ENCODE measurements at places on chromosomes 3 and 15. TPM values are rescaled to one million over a fixed set of nuclear protein-coding genes. Genes with fewer than 3 reads are reported as not detected.

GRCh38 chr3:160556141-160556540, 9.2 kb downstream of the KPNA4 start:
- DNase-seq: no peak

DNA sequence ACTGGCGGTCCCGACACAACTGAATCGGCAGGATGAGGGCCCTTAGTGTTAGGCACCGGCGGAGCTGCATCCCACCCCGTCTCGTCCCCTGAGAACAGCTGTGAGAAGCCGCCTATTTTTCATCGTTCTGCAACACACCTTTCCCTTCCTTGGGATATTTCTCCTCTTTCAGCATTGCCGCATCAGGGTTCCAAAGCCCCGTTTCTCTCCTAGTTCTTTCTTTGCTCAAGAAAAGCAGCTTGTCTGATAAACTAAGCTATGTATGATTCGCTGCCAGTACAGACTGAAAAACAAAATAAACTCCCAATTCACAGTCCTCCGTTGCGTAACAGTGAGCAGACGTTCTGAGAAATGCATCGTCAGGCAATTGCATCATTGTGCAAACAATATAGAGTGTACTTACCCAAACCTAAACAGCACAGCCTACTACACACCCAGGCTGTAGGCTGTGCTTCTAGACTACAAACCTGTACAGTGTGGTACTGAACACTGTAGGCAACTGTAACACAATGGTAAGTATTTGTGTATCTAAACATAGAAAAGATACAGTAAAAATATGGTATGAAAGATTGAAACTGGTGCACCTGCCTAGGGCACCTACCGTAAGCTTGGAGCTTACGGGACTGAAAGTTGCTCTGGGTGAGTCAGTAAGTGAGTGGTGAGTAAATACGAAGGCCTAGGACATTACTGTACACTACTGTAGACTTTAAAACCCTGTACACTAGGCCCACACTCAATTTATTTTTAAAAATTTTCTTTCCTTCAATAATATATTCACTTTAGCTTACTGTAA, 8.9 kb upstream of the ADAMTS17 start:
- DNase-seq: no peak

GRCh38 chr3:36957862-36958686, 13.2 kb upstream of the TRANK1 start:
- DNase-seq: peak; percentile 58

- DNase-seq: no peak
These were observed 110.2 kb upstream of the PRTG start for GRCh38 chr15:55853134-55853533.

The TRPM7 gene
- 31.2 TPM for polyA plus RNA-seq

DNA sequence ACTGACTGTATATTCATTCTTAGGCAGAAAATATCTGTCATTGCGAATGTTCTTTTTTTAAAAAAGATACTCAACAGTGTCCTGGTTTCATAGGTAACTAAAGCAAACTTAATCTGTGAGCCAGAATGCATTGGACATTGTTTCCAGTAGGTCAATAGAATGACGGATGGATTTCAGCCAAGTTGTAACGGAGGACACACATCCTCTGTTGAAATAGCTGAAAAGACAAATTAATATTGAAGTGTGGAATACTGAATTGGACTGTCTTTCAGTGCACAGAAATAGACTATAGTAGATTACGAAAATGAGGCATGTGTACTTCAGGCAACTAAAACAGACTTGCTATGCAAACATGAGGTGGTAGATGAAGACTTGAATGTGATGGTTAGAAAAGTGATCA, 461.6 kb downstream of the WDR72 start:
- no peak for DNase-seq

DNA sequence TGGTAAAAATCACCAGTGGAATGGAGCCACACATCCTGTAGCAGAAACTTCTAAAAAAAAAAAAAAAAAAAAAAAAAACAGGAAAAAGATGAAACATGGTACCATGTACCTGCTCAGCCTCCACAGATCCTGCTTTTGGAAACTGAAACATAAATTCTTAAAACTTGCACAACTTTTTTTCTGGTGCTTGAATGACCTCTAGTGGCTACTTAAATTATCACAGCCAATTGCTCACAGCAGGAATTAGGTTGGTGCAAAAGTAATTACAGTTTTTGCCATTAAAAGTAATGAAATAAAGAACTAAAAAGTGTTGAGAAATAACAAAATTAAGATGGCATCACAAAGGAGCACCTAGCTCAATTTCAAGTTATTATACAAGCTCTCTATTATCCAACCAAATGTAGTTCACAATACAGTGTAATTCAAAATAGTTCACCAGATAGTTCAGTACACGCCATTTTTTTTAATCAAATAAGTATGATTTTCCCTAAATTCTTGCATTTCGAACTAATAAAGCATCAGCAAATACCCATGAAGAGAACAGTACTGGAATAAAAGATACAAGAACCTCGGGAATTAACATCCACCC, 80.6 kb downstream of the ULK4 start:
- DNase-seq: no peak

GRCh38 chr3:65449841-65450428, 588.8 kb downstream of the MAGI1 start:
- DNase-seq: no peak

GRCh38 chr15:98610991-98611390, 37.3 kb upstream of the IGF1R start:
- DNase-seq: no peak

The C3orf22 gene
- polyA plus RNA-seq: not detected

GRCh38 chr3:58635371-58636285, 30.9 kb downstream of the FAM3D start:
- no peak for DNase-seq

The MST1 gene
- 6.5 TPM for polyA plus RNA-seq

DNA sequence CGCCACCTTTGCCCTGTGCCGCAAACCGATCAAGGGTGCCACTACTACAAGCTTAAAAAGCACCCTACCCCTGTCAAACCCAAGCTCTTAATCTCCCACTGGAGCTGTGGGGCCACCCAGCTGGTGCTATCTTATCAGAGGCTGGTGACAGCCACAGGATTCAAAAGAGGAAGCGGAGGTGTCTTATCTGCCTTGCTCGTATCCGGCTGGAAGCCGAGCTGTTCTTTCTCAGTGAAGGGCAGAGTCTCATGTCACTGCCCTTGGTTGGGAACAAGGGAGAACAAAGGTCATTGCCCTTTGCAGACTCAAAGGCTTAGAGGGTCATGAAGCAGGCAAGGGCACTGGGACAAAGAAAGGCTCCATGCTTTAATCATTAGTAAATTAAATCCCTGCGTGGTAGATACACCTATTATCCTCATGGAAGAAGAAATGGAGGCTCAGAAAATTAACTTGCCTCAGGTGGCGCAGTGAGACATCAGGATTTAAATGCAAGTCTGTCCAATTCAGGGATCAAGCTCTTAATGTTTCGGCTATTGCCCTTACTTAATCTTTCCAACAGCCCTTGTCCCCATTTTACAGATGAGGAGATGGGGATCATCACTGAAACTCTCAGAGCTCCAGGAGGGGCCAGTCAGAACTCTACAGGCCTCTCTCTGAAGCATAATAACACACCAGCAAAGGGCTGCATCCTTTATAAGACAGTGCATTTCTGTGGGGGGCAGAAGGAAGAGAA, 360.0 kb upstream of the PROK2 start:
- DNase-seq: no peak

The PODXL2 gene
- 1.5 TPM for polyA plus RNA-seq

The SLITRK3 gene
- polyA plus RNA-seq: not detected

The CSTA gene
- polyA plus RNA-seq: 1.0 TPM

The TIMP4 gene
- 3.6 TPM for polyA plus RNA-seq

DNA sequence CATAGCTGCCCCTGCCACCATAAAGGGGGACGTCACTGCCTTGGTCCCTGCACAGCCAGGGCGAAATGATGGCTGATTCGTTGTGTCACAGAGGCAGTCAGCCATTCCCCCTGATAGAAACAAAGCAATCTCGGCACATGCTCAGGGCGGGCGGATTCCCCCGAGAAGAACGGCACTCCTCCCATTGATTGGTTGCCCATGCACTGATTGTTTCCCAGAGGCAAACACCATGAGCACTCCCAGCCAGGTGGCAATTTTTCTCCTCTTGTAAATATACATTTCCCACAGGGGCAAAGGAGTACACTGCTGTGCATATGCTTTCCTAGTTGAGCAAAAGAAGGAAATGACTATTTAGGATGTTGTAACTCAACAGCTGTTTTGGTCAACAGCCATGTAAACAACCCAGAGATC, 56.5 kb downstream of the KY start:
- DNase-seq: no peak

DNA sequence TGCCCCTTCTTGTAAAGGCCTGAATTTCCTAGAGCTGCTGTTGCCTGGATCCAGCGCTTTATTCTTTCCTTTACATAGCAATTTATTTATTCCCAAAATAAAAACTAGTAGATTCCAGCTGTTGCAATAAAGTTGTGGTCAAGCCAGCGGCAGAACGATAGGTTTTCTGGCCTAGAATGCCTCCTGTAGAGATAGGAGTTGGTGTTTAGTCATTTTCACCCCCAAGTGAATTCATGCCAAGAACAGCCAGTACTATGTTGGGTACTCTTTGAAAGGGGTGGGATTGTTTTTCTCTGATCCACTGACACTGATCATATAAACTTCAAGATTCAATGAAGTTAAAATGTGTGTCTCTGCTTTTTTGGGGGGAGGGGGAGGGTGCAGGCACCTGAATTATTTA, 69.7 kb downstream of the KLHL25 start:
- no peak for DNase-seq

The CCDC39 gene
- not detected for polyA plus RNA-seq
